Activated CD4-positive, alpha-beta T cell treated with anti-CD3 and anti-CD28 coated beads, Interleukin-2, Interleukin-4, amounts not matched to agents 100 ng/mL and 50 ng/mL, durations not matched to agents 16 hours and 8 hours (primary cell): ENCODE measurements at places on chromosomes 5 and 9.

GRCh38 chr5:180353980-180354452 lies 880 bp upstream of the GFPT2 start:
- no peak for DNase-seq

DNA sequence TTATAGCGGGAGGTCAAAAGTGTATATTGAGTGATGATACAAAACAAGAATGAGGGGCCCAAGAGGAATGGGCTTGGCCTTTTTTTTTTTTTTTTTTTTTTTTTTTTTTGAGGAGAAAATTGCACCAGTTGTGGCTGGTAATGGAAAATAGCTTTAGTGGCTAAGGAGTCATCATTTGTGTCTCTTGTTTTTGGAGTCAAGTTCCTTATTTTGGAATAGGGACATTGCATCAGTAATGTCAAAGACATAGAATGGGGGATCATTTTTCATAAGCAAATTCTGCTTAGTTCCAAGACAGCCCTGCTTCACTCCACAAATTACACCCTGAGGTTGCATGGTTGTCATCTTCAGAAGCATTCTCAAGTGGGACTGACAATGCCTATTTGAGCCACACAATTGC lies 137.4 kb downstream of the STK32A start:
- DNase-seq, result no peak

DNA sequence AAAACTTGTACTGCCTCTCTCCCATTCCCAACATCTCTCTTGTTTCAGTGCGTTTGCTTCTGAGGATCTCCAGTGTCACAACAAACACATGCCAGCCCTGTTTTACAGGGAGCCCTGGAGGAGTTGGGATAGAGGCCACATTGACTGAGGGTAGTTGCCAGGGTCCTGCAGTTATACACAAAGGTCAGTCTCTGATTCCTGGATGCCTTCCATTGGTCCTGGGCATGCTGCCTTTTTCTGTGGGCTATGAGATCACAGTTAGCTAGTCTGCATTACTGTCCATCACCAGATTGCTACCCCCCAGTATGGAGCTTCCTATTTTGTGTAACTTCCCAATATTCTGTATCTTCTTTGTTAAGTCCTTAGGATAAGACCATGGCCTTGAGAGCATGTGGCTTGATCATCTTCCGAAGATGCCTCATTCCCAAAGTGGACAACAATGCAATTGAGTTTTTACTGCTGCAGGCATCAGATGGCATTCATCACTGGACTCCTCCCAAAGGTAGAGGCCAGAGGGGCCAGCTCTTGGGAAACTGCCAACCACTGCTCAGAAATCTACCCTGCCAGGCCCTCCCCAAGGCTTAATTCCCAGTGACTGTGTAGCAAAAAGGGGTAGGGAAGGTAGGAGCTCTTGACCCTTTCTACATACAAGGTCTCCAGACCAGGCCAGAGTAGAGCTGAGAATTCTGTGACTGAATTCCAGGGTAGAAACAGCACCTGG lies 9.5 kb downstream of the NUDT2 start:
- no peak for DNase-seq

GRCh38 chr9:68443624-68444023 lies 87.2 kb downstream of the PGM5 start:
- DNase-seq, result no peak

DNA sequence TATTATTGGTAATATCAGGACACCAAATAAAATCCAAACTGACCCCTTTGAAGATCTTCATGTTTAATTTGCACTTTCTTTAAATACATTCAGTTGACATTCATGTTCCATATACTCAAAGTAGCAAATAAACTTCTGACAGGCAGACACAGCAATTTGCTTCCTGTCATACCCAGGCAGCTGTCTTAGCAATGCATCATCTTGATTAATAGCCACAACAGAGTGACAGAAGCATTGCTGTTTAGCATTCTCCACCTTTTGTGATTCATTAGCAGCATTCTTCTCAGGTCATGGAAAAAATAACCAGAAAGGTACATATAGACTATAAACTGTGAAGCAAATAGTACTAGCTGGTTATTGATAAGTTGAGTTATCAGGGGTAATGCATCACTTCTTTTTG lies 366.8 kb downstream of the CYLC2 start:
- no peak for DNase-seq

DNA sequence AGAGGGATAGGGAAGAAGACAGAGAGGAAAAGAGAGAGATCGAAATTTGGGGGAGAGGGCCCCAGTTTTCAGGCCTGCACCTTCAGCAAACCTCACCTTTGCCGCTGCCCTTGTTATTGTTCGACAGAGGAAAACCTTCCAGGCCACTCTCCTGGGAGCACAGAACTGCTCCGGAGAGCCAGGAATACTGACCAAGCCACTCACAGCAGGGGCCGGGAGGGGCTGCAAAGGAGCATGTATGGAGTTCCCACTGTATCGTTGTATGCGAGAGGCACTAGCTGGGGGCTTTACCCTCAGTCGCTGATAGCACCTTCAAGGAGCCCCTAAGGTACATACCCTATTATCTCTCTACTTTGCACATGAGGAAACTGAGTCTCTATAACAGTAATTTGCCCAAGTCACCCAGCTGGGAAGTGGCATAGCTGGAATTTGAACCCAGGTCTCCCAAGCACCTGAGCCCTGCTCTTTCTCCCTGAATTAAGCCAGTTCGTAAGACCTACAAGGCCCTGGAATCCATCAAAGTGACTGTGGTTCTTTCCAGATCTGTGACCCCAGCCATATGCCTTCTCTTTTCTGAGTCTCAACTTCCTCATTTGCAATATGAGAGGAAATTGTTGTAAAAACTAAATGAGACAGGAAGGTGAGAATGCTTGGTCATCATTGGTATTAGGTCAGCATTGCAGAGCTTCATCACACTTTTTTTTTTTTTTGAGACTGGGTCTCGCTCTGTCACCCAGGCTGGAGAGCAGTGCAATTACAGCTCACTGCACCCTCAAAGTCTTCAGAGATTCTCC lies 21.0 kb upstream of the FOXE1 start:
- DNase-seq, result no peak

DNA sequence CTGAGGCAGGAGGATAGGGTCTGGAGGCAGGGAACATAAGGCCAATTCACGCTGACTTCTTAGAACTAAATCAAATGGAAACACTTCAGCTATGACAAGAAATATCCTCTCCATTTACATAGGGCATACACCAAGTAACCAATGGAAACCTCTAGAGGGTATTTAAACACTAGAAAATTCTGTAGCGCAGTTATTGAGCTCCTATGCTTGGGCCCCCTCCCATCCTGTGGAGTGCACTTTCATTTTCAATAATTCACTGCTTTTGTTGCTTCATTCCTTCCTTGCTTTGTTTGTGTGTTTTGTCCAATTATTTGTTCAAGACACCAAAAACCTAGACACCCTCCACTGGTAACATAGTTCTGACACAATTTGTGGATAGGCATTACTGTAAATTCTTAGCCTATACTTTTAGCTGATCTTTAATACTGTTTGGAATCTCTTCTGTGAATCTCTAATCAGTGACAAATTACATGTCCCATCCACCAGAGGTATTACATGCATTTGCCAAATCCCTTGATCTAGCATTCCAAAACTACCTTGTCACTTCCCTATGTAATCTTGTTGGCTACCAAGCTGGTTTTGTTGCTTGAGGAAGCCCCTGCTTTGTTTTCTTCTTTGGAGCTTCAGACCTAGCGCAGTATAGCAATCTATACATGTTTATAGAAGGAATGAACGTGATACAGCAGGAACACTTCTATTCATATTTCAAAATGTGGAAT lies 61.6 kb downstream of the ST8SIA4 start:
- peak; percentile 53 for DNase-seq

- no peak for DNase-seq
Observed at GRCh38 chr9:77794985-77795384, 146.9 kb upstream of the GNA14 start.

DNA sequence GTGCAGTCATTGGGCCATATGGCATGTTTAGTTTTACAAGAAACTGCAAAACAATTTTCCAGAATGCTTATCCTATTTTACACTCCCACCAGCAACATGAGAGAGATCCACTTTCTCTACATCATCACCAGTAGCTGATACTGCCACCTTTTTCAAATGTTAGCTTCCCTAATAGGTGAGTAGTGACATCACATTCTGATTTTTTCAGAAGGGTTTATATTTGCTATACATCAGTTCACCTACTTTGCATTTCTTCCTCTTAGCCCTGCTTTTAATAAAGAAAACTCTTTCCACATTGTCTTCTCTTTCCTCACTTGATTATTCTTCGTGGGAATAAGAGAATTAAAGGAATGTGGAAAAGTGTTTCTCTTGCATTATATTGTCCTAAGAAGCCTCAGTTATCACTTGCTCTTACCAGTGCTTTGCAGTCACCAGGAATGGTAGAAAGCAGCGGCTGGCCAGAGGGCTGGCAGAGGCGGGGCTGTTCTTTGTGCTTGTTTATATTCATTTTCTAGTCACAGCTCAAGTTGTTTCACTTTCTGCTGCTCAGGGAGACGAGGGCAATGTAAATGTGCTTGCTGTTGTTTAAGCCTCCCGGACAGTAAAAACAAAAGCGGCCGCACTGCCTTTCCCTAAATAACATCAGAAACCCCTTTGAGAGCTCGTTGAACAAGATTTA lies 164.8 kb downstream of the HSD17B3 start:
- DNase-seq, result peak; percentile 24

DNA sequence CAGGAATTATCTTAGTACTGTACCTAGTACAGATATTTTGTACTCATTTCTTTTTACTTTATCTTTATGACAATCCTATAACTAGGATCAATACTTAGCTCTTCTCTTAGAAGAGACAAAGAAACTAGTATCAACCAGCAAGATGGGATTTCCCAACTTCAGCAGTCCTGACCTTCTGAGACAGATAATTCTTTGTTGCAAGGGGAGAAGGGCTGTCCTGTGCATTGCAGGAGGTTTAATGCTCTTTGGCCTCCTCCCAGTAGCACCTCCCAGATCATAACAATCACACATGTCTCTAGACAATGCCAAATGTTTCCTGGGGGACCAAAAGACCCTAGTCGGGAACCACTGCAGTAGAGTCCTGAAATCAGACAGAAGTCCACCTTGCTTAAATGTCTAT lies 424.3 kb upstream of the DMAC1 start:
- DNase-seq, result no peak

DNA sequence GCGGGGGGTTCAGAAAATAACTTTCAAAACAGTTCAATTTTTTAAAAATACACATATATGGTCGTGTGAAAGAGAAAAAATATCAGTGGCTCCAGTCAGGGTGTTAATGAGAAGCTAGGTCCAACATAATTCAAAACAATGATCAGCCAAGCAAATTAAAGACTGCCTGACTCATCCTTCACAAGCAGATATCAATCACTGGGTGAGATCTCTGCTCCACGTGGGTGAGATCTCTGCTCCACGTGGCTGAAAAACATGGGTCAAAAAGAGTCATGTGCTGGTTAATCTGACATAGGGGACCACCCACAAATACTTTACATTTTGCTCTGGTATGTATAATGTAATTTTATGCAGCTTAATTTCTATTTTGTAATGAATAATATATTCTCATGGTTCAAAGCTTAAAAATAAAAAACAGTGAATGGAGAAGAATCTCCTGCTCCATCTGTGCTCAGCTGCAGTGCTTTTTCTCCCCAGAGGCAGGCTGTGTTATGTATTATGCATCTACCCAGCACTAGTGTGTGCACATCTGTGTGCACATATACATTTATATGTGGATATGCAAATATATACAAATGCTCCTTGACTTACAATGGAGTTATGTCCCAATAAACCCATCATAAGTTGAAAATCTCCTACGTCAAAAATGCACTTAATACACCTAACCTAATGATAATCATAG lies 93.1 kb upstream of the S1PR3 start:
- no peak for DNase-seq

DNA sequence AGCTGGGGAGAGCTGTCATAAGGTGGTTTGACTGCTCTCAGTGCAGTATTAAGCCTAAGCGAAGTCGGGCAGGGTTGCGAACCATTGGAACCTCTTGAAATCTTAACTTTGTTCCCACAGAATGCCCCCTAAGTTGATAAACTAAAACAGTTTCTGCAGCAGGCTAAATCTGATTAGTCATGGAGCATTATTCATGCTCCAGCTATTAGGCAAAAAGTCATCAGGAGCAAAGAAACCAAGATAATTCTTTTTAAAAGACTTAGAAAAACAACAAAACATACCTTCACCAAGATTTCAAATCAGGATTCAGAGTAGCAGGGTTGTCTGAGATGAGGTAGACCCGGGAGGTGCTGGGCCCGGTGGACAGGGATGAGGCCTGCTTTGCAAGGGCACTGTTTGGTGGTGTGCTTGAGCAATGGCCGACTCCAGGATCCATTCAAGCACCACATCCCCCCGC lies 69.9 kb upstream of the PLPP1 start:
- DNase-seq, result no peak
